ENCODE measurements at places on chromosomes 13 and 19.

DNA sequence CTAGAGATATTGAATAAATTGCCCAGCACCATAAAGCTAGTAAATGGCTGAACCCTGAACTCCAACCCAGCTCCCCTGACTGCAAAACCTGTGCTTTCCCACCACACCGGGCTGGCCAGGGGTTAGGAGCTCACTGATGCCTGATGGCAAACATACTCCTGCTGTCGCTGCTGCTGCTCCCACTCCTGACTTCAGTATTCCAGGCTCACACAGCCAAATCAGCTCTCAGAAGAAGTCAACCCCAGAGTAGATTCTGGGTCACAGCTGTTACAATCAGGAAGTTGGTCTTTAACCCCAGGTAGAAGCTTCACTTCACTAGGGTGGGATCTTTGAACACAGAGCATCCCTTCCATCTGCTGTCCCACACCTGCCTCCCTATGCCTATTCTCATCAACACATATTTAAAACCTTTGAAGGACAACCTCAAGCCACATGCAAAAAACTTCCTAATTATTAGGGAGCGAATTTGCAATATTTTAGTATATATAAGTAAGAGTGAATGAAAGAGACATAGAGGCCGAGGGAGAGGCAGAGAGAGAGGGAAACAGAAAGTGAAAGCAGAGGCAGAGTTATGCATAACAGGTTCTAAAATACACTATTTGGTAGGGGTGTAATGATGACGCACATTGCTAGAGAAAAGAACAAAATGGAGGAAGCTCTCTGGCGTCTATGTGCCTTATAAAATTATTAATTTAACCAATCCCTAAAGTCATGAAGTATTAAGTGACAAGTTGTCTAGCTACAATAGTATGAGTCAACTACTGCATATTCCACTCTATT lies 99.4 kb upstream of the SERP2 start:
- DNase-seq: no peak

- DNase-seq: no peak
Measured at GRCh38 chr19:43725468-43725867, 9.6 kb downstream of the IRGC start.

DNA sequence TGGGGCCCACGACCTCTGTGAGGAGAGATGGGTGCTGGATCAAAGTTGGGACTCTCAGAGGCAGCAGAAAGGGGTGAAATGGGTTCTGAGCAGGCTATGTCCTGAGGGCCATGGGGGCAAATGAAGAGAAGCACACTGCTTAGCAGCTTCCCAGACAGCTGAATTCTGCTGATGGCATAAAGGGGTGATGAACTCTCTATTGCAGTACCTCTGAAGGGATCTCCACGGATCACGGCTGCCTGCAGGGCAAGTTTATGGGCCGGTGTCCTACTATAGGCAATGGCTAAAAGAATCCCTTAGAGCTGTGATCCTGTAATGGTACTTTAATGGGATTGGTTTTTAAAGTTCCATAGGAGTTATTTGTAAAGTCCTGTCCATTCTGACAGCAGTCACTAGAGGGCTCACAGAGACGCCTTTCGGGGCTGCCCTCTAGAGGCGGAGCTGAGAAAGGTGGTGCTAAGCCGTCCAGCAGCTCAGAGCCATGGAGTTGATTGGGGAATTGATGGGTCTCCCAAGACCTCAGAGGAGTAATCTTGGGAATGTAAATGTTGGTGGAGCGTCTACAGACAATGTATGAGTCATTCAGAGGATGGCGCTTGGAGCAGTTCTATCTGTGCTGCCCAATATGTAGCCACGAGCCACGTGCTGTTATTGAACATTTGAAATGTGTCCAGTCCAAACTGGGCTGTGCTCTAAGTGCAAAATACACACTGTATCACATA lies 287.3 kb downstream of the COG6 start:
- no peak for DNase-seq

DNA sequence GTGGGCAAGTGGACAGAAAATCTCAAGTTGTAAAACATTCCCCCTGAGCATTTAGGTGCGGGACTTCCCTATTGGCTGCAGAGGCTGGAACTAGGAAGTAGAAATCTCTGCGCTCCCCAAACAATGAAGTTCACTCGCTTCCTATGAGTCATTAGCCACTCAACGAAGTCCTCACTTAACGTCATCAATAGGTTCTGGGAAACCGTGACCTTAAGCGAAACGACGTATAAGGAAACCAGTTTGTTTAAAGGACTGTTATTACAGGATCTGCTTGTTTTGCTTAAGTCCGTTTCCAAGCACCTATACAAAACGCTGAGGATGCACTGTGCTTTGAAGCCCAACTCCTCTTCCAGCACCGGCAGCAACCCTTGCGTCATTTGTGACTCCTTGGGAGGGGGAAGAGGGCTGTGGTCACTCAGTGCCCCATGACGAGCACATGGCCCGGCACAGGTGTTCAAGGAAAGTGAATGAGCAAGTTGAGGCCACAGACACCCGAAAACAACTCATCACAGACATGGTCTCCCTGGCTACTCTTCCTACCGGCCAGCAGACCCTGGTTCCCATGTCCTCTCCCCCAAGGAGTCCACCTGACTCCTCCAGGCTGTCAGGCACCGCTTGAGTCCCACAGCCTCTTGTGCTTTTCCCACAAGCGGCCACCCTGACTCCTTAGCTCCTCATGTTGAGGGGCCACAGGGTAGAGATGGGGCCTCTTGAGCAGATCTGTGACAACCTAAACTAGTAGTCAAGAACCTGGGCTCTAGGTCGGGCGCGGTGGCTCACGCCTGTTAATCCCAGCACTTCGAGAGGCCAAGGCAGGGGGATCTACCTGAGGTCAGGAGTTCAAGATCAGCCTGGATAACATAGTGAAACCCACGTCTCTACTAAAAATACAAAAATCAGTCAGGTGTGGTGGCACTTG lies 4.8 kb downstream of the RPS16 start:
- DNase-seq: no peak
